AG04449 (cell line): ENCODE measurements at places on chromosomes 3 and 15.

DNA sequence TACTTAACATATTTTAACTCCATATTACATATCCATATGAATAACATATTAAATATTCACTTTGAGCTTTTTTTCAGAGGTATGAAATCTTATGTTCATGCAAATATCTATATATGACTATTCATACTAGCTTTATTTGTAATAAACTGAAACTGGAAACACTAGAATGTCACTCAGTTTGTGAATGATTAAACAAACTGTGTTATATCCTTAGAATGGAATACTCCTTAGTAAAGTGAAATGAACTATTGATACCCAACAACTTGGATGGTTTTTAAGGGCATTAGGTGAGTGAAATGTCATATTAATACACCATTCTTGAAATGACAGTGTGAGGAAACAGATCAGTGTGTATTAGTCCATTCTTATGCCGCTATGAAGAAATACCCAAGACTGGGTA, 45.4 kb downstream of the ARHGAP11B start:
- DNase-seq, result no peak

- no peak for DNase-seq
These were observed 782.9 kb upstream of the GOLIM4 start for GRCh38 chr3:168878655-168879054.

DNA sequence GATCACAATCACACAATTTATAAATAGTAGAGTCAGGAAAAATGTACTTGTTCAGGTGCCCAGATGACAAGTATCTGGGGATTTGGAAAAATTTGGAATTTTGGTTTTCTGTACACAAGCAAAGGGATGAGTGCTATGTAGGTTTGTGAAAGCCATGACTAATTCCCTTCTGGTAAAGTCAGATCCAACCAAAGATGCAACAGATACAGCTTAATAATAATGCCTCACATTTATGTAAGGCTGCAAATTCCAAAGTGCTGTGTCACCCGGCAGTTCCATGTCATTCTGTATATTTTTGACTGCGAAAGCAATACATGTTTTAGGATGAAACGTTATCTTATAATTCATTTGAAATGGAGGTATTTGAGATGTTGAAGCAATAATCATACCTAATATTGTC, 102.7 kb upstream of the AGBL1 start:
- peak; percentile 0 for DNase-seq

GRCh38 chr3:139312416-139312815, 31.4 kb upstream of the MRPS22 start:
- no peak for DNase-seq

DNA sequence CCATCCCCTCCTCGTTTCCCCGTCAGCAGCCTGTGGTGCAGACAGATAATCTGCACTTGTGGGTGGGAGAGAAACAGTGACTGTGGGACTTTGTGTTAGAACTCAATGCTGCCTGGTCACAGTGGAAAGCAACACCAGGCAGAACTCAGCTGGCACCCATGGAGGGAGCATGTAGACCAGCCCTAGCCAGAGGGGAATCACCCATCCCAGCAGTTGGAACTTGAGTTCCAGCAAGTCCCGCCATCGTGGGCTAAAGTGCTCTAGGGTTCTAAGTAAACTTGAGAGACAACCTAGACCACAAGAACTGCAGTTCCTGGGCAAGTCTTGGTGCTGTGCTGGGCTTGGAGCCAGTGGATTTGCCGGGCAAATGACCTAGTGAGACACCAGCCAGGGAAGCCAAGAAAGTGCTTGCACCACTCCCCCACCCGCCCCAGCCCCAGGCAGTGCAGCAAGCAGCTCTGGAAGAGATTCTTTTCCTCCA, 24.4 kb downstream of the ISG20 start:
- DNase-seq, result no peak

DNA sequence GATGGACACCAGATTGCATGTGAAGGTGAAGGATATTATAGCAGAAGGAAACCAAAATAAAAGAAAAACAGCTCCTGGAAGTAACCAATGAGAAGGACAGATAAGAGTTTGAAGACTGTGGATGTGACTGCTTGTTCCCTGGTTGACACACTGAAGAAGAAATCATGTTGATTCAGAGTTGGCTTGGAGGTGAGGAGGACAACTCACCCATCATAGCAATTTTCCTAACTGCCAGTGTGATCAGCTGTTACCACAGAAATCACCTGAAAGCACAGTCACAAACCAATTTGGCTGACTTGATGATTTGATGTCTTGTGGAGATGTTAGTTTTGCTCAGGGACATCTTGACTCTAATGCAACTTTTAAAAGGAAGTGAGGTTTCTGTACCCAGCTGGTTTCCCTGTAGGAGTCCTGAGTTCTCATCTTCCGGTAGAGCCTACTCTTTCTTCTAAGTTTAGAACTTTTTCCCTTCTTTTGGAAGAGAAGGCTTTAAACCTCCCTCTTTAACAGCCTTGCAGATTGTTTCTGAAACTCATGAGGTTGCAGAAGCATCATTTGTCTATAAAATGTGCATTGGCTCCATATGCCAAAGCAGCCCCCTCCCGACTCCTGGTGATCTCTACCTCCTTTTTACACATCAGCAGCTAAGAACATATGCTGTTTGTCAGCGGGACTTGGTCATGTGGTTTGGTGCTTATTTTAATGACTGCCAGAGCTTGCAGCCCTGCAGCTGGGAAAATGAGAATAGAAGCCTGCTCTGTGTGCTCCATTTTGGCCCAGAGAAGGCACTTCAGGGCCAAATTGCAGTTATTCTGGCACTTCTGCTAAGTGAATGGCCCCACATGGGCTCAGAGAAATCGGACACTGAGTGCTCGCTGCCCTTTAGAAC, 10.3 kb downstream of the ATG7 start:
- no peak for DNase-seq

- no peak for DNase-seq
These were observed 110.8 kb downstream of the TNIK start for GRCh38 chr3:171349392-171349791.

- DNase-seq, result no peak
These were observed 40.4 kb upstream of the CTNNB1 start for GRCh38 chr3:41158947-41159346.

DNA sequence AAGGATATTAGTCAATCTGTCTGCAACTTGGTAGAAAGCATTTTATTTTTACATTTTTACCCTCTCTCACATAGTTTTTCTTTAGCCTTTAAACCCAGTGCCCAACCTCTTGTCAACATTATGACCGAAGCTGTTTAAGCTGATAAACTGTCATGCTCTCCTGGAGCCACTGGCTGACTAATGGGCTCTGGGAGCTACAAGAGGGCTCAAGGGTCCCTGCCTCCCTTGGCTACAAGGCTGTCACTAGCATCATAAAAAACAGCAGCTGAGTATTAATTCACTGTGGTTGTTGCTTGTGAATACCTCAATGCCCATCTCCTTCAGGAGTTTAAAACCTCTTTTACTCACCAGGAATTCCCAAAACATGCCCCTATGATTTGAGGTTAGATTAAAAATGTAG, 237.9 kb downstream of the ZMAT3 start:
- DNase-seq, result no peak

- DNase-seq, result no peak
These were observed 61.7 kb downstream of the SLC12A1 start for GRCh38 chr15:48267766-48268165.

GRCh38 chr15:99504823-99505551, 60.8 kb upstream of the MEF2A start:
- DNase-seq, result no peak

DNA sequence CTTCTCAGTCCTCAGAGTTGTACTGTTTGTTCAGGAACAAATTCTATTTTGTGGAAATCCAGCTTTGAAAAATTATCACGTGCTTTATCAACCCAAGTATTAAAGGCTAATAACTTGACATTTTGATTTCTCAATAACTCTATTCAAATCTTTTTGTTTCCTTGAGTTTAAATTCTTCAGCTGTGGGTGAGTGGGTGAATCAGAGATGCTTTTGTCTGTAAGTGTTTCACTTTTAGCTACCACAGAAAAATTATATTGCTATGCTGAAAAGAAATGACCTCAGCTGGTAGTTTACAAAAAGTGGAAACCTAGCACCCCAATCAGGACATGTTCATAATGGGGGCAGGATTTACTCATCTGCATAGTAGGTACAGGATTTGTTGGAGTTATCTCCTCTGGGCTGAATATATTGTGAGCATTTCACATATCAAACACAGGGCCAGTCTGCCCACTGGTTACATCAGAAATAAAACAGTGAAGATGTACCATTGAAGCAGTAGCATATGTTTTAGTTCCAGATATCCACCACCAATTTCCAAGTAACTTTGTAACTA, 30.5 kb downstream of the MINDY4B start:
- no peak for DNase-seq

- no peak for DNase-seq
These were observed 323.3 kb downstream of the CACNA2D3 start for GRCh38 chr3:54445630-54446029.

DNA sequence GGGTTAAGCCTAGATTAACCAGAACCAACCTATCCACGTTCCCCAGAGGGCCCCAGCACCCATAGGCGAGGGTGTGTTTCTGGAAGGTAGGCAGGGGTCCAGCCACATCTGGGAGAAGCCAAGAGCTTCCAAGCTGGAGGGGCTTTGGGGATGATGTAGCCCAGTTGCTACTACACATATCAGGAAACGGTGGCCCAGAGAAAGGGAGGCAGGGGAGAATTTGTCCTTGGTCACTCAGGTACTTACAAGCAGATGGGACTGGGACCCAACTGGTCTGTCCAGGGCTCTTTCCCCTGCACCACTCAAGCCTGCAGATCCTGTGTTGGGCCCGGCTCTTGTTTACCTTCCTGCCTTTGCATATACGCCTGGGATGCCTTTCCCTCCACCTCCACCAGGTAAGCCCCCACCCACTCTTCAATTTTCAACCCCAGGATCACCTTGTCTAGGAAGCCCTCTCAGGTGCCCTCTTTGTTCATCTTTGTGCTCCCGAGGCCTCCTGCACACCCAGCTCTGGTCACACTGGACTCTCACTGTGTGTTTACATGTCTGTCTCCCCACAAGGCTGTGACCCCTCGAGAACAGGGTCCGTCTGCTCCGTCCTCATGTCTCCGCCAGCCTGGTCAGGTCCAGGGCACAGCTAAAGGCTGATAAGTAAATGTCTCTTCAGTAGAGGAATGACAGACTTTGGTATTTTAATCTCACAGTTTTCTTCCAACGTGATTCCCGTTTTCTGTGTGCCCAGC, 204.4 kb upstream of the LINGO1 start:
- no peak for DNase-seq

DNA sequence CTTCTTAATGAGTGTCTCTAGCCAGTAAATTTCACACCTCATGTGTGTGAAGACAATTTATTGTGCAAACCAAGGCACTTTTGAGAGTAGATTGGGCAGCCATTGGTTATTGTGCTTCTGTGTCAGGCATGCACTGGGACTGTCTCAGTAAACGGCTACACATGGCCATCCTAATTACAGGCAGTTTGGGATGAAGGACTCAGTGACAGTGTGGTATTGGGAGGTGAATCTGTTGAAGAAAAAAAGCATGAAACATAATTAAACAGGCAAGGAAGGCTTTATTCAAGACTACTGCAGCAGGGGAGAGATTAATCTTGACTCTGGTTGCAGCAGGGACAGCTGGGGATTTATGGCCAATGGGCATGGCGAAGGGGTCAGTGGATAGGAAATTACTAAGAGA, 57.8 kb upstream of the NUDT16 start:
- no peak for DNase-seq

DNA sequence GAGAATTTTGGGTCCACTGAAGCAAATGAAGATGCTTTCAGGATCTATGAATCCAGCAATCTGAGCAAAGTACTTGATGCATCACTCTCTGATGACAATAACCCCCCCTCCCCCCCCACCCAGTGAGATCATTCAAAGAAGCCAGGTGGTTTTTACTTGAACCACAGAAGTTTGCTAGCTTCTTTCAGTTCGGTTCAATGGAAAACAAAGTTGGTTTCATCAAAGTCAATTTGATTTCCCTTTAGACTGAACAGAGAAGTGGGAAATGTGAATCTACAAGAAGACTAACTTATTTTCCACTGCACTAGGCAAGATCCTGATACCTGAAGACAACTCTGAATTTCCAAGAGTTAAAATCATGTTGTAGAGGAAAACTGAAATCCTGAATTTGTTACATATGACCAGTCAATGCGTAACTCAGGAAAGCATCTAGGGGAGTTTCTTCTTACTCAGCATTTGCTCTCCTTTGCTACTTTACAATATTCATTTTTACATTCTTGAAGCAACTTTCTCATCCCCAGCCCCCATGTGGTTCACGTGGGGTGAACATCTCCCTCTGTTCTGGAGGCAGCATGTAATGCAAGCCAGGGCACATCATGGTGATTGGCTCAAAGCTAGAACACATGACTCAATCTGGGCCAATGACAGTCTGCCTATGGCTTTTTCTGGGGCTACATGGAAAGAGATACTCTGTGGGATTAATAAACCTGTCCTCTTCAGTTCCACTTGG, 572.6 kb downstream of the FOXP1 start:
- DNase-seq, result no peak

DNA sequence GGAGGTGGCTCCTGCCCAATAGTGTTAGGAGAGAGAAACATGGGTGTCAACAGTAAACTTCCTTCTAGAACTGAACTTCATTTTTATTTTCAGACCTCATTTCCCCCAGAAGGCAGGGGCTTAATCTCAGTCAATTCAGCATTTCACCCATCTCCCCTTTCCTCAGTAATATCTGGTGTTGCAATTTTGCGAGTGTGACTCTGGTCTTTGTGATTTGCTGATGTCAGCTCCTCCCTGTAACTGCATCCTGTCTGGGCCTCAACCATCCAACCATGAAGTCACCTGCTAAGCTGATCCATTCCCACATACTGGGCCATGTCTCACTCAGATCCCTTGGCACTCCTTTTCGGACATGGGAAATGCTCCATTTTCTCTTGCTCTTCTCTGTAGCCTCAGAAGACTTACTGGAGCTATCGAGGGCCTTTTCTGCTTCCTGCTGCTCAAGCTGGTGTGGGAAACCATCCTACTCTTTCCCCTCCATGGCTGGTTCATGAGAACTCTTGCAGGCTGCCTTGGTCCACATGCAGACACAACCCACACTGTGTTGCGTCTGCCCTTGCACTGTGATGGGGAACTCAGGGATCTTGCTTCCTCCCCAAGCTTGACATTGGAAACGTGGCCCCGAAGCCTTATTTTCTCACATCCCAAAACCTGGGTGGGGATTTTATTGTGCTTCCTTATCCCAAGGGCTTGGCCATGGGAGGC, 24.6 kb downstream of the CCR4 start:
- no peak for DNase-seq

DNA sequence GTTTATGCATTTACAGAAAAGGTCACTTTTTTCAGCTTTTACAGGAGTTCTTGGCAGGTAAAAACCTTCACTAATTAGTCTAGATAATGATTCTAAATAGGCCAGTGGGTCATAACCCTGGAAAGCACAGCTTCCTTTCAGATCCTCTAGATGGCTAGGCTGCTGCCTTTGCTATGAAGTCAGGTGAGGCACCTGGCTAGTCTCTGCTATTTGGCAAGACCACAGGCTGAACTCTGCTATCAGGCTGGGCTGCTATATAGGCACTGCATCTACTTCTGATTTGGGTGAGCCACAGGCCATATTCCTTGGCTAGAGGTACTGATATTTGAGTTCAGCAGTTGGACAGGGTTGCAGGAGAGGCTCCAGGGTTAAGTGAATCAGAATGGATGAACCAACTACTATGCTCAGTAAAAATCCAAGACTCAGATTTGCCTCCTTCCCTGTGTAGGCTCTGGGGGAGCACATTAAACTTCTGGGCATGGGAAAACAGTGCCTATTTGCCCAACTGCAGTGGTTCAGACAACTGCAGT, 665.7 kb upstream of the TBL1XR1 start:
- DNase-seq, result no peak

- DNase-seq, result peak; percentile 26
These were observed 8.2 kb downstream of the XYLB start for GRCh38 chr3:38354588-38355330.
